ENCODE measurements at places on chromosomes 5 and 9. TPM values are rescaled to one million over a fixed set of nuclear protein-coding genes. Genes with fewer than 3 reads are reported as not detected.

DNA sequence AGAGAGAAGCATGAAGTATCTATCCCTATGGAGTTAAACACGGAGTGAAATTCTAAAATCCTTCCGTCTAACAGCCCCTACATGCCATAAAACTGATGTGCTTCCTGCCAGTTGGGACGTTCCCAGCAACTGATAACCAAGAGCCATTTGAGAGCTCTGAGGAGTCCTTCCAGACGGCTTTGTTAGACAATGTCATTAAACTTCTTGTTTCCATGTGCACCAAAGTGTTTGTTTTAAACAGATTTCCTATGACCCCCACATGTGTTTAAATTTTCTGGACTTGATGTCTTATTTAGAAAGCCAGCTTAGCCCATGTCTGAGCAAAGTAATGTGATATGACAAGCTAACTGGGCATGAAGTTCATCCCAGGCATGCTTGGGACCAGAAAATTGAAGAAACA, 57.2 kb upstream of the LPAR1 start:
- H3K27me3 ChIP-seq, result no peaks in the 10 kb centered on the region
- H3K36me3 ChIP-seq, result no peaks in the 10 kb centered on the region
- H3K4me1 ChIP-seq, result no peaks in the 10 kb centered on the region
- H3K4me3 ChIP-seq, result no peak overlapping the region

GRCh38 chr9:120583958-120584369, 4.0 kb upstream of the CDK5RAP2 start:
- peaks cover 20% of the 10 kb centered on the region for H3K4me1 ChIP-seq
- no peaks in the 10 kb centered on the region for H3K36me3 ChIP-seq
- peak overlapping the region; percentile 83 for H3K27ac ChIP-seq
- no peaks in the 10 kb centered on the region for H3K27me3 ChIP-seq

- no peak overlapping the region for H3K27ac ChIP-seq
- no peaks in the 10 kb centered on the region for H3K27me3 ChIP-seq
- H3K4me3 ChIP-seq, result no peak overlapping the region
- H3K36me3 ChIP-seq, result no peaks in the 10 kb centered on the region
- no peak for DNase-seq
Observed at GRCh38 chr5:150285114-150285513, 4.5 kb downstream of the CAMK2A start.

DNA sequence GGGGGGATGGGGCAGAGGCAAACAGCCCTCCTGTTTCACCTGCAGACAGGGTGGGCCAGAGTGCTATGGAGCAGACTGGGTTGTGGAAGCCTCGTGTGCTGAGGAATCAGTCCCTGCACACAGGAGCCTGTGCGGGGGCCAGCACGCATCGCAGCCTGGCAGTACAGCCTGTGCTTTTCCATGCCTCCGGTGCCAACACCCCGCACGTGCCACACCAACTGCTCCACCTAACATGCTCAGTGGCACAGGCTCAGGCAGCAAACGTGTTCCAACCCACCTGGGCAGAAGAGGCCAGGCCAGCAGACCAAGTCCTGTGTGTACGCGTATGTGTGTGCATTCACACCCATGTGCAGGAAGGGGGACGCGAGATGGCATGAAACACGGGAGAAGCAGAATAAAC, 37.4 kb upstream of the FBXW11 start:
- H3K36me3 ChIP-seq, result no peaks in the 10 kb centered on the region
- DNase-seq, result no peak
- no peak overlapping the region for H3K4me3 ChIP-seq
- H3K4me1 ChIP-seq, result no peaks in the 10 kb centered on the region

DNA sequence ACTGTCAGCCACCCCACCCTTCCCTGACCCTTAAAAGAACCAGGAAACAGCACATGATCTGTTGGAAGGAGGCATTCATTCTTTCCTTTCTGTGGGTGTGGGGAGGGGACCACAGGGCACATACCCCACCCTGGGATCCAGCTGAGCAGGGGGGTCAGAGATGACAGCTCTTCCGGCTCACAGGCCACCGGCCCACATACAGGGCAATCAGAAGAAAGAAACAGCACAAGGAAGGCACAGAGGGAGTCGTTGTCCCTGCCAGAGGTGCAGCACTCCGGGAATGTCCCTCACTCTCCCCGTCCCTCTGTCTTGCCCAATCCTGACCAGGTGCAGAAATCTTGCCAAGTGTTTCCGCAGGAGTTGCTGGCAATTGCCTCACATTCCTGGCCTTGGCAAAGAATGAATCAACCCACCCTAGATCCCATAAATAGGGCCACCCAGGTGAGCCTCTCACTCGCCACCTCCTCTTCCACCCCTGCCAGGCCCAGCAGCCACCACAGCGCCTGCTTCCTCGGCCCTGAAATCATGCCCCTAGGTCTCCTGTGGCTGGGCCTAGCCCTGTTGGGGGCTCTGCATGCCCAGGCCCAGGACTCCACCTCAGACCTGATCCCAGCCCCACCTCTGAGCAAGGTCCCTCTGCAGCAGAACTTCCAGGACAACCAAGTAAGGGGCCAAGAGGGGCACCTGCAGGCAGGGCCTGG, at the start of gene LCN2:
Gene LCN2, plus strand, starts transcription at position 453 of the 701 bp plus-strand sequence. Its CDS starts 73 bp downstream, at position 526.
- H3K27ac ChIP-seq, result no peak within 1 kb of the TSS
- DNase-seq, result no peak
- H3K36me3 ChIP-seq, result no peaks in the 10 kb centered on the region
- no peak within 1 kb of the TSS for H3K4me3 ChIP-seq
- H3K27me3 ChIP-seq, result no peaks in the 10 kb centered on the region

Gene ALDH7A1
- total RNA-seq, result 5.0 TPM

DNA sequence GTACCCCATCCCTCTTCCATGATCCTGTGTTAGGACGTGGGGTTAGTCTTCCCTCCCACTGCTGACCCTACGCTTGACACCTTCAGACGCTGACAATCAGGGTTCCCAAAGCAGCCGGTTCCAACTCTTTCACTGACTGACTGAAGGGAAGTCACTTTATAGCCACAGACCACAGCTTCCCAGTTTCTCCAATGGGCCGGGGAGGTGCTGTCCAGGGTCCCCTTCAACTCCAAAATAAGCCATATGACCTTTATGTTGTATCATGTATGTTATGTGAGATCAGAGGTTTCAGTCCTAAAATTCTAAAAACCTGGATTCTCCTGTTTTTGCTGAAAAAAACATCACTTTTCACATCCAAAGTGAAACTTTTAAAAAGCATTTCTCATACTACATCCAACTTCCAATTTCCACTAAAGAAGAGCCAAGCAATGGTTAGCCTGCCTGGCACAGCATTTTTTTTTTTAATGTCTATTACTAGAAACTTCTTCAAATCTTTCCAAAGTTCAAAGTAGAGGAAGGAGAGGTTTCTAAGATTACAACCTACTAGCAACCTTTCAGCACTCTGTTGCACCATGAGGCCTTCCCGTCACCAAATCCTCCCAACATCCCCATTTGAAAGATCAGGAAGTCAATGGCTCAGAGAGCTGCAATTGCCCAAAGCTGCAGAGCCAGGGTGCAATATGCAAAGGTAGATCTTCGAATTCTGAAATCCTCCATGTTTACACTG, 5.2 kb downstream of the EPB41L4B start:
- peaks cover 4% of the 10 kb centered on the region for H3K27me3 ChIP-seq
- no peak for DNase-seq
- no peaks in the 10 kb centered on the region for H3K36me3 ChIP-seq
- peaks cover 11% of the 10 kb centered on the region for H3K4me1 ChIP-seq
- no peak overlapping the region for H3K27ac ChIP-seq

GRCh38 chr5:122490718-122491117, 178.7 kb downstream of the SNCAIP start:
- H3K27ac ChIP-seq, result no peak overlapping the region
- no peaks in the 10 kb centered on the region for H3K27me3 ChIP-seq
- H3K36me3 ChIP-seq, result no peaks in the 10 kb centered on the region
- no peak overlapping the region for H3K4me3 ChIP-seq

GRCh38 chr9:132894346-132894745, 15.6 kb downstream of the SPACA9 start:
- H3K27ac ChIP-seq, result no peak overlapping the region
- DNase-seq, result no peak
- peaks cover 58% of the 10 kb centered on the region for H3K36me3 ChIP-seq
- H3K4me3 ChIP-seq, result no peak overlapping the region
- no peaks in the 10 kb centered on the region for H3K27me3 ChIP-seq
- H3K4me1 ChIP-seq, result no peaks in the 10 kb centered on the region

DNA sequence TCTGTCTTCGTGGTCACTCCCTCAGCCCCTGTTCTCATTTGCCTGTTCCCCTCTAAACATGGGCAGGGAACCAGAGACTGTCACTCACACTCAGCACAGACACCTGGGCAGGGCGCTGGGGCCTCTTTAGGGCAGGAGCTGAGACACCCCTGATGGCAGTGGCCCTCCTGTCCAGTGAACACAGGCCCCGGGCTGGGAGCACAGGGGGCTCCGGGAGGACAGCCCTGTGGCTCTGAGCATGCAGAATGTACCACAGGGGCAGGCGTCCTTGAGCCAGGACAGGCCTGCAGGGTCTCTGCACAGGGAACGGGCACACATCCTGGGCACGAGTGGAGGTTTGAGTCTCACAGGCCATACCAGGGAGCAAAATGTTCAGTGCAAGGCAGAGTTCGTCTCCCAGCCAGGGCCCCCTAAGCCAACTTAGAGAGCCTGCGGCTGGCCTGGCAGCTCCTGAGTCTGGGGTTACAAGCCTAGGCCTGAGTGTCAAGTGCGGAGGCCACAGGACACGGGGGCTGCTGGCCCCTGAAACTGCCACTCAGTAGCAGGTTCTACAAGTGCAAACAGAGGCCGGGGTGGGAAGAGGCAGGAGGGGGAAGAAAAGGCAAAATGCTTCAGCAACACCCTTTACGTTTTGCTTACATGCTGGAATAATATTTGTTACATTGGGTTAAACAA, 55.9 kb upstream of the NKD2 start:
- H3K27ac ChIP-seq, result no peak overlapping the region
- H3K36me3 ChIP-seq, result no peaks in the 10 kb centered on the region
- peaks cover 7% of the 10 kb centered on the region for H3K4me1 ChIP-seq
- no peak for DNase-seq
- H3K27me3 ChIP-seq, result peaks cover 45% of the 10 kb centered on the region
- no peak overlapping the region for H3K4me3 ChIP-seq

GRCh38 chr9:125376261-125377226, 114.9 kb downstream of the GAPVD1 start:
- no peak for DNase-seq
- H3K36me3 ChIP-seq, result no peaks in the 10 kb centered on the region
- peaks cover 5% of the 10 kb centered on the region for H3K4me1 ChIP-seq
- H3K27ac ChIP-seq, result no peak overlapping the region
- H3K4me3 ChIP-seq, result no peak overlapping the region
- no peaks in the 10 kb centered on the region for H3K27me3 ChIP-seq

Data from gastrocnemius medialis (tissue), 4 donors.